ENCODE measurements at places on chromosomes 2 and 18.

- no peak overlapping the region for H3K27ac ChIP-seq
- no peaks in the 10 kb centered on the region for H3K4me1 ChIP-seq
- H3K36me3 ChIP-seq, result peaks cover 16% of the 10 kb centered on the region
- no peak for DNase-seq
- no peak overlapping the region for H3K4me3 ChIP-seq
These were observed 39.0 kb downstream of the COA5 start for GRCh38 chr2:98569197-98569793.

DNA sequence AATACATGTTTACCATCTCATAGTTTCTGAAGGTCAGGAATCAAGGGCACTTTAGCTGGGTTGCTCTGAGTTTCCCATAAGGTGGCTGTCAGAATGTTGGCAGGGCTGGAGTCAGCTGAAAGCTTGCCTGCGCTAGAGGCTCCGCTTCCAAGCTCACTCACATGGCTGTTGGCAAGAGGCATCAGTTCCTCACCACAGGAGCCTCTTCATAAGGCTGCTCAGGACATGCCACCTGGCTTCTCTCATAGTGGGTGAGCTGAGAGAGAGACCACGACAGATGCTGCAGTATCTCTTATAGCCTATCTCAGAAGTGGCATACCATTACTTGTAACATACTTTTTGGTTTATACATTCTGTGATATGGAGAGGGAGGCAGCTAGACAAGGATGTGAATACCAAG lies 7.2 kb downstream of the HADHB start:
- peaks cover 11% of the 10 kb centered on the region for H3K4me1 ChIP-seq
- peaks cover 29% of the 10 kb centered on the region for H3K36me3 ChIP-seq
- H3K27me3 ChIP-seq, result no peaks in the 10 kb centered on the region
- no peak overlapping the region for H3K27ac ChIP-seq
- no peak overlapping the region for H3K4me3 ChIP-seq

- H3K27ac ChIP-seq, result no peak overlapping the region
- H3K27me3 ChIP-seq, result no peaks in the 10 kb centered on the region
- H3K36me3 ChIP-seq, result no peaks in the 10 kb centered on the region
These were observed 209.3 kb downstream of the TDRD15 start for GRCh38 chr2:21332993-21333625.

DNA sequence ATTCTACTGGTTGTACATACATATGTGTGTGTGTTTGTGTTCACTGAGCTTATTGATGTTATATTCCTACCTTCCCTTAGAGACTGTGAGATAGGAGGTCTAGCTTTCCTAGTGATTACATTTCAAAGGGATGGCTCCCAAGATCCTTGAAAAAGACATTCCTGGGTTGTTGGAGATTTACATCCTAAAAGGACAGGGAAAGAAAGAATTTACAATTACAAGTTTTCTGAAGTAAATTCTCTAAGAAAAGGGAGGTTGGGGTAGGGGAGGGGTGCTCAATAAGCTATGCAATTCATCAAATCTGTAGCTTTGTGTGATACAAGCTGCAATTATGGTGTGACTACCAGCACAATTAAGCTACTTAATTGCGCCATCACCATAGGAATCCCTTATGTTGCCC lies 284.3 kb downstream of the NUP35 start:
- no peak overlapping the region for H3K4me3 ChIP-seq
- H3K36me3 ChIP-seq, result no peaks in the 10 kb centered on the region
- DNase-seq, result no peak
- no peaks in the 10 kb centered on the region for H3K27me3 ChIP-seq

- no peaks in the 10 kb centered on the region for H3K27me3 ChIP-seq
- H3K27ac ChIP-seq, result no peak overlapping the region
- DNase-seq, result no peak
These were observed 437.9 kb downstream of the PIK3C3 start for GRCh38 chr18:42392926-42393325.

DNA sequence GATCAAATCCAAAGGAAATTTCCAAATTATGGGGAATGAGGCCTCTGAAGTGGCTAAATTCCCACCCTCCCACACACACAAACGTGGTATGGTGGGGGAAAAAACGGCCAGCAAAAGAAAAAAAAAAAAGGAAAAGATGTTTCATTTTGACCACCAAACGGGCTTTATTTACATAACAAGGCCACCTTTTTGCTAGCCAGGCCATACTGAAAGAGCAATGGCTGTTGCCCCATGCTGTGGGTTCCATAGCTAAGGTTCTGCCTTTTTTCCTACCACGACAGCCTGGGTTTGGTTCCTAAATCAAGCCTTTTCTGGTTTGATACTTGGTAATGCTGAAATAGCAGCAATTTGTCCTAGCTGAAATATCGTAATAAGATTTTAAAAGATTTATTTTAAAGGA lies 14.0 kb upstream of the IL1B start:
- DNase-seq, result no peak
- no peak overlapping the region for H3K27ac ChIP-seq
- no peak overlapping the region for H3K4me3 ChIP-seq
- H3K27me3 ChIP-seq, result no peaks in the 10 kb centered on the region
